ENCODE measurements at places on chromosomes 1 and 21. TPM values are rescaled to one million over a fixed set of nuclear protein-coding genes. Genes with fewer than 3 reads are reported as not detected.

Gene HAPLN2
- total RNA-seq: 0.58 TPM

GRCh38 chr1:177794376-177794991, 175.4 kb downstream of the SEC16B start:
- DNase-seq: no peak

- no peak for DNase-seq
These were observed 270.0 kb downstream of the AKT3 start for GRCh38 chr1:243580072-243580471.

GRCh38 chr1:174550296-174550695, 102.5 kb downstream of the GPR52 start:
- no peak for DNase-seq

Gene IVL
- not detected for total RNA-seq

Measured in PC-9 (cell line).